ENCODE measurements at places on chromosomes 6 and 20.

GRCh38 chr20:25344634-25345033 lies 46.0 kb downstream of the ABHD12 start:
- no peak for DNase-seq
- peaks cover 9% of the 10 kb centered on the region for H3K36me3 ChIP-seq
- no peak overlapping the region for H3K4me3 ChIP-seq
- H3K27ac ChIP-seq: peak overlapping the region; percentile 65
- H3K4me1 ChIP-seq: peaks cover 52% of the 10 kb centered on the region
- H3K27me3 ChIP-seq: no peaks in the 10 kb centered on the region

DNA sequence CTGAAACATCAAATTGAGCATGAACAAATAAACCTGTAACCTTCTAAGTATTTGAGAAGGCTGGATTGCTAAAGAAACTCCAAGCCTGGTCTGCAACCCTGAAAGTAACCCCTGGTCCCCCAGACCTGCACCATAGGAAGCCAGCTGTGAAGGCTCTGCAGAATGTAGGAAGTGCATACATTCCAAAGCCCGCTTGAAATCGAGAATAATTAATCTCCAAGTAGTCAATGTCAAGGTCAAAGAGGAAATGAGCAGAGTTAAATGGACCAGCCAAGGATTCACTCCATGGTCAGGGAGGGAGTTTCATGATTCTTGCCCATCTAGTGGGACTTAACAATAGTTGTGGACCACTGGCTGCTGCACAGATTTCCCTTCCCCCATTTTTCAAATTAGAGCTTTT lies 107.6 kb upstream of the RNF24 start:
- H3K4me1 ChIP-seq: no peaks in the 10 kb centered on the region
- H3K27ac ChIP-seq: no peak overlapping the region
- DNase-seq: no peak
- no peaks in the 10 kb centered on the region for H3K36me3 ChIP-seq

- H3K4me1 ChIP-seq: peaks cover 10% of the 10 kb centered on the region
- H3K36me3 ChIP-seq: peaks cover 14% of the 10 kb centered on the region
- no peak for DNase-seq
- no peaks in the 10 kb centered on the region for H3K27me3 ChIP-seq
- H3K4me3 ChIP-seq: no peak overlapping the region
- no peak overlapping the region for H3K27ac ChIP-seq
Observed at GRCh38 chr6:143839196-143839595, 3.9 kb upstream of the LTV1 start.

DNA sequence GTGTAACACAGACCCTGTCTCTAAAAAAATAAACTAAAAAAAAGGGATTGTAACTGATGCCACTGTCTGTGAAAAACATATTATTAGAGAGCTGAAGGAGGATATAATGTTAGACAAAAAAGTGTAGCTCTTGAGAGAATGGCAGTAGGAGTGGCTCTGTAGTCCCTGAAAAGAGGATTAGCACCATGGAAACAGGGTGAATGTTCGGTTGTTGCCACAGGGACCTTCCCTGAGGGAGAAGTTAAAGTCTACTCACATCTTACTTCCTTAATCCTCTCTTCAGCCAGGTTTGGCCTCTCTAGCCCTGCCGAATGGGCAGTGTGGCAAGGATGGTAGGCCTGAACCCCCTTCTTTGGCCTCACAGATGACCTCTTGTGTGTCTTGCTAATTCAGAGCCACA lies 12.1 kb downstream of the SCAND1 start:
- H3K27me3 ChIP-seq: no peaks in the 10 kb centered on the region
- H3K36me3 ChIP-seq: peaks cover 76% of the 10 kb centered on the region
- H3K4me3 ChIP-seq: no peak overlapping the region
- no peaks in the 10 kb centered on the region for H3K4me1 ChIP-seq

DNA sequence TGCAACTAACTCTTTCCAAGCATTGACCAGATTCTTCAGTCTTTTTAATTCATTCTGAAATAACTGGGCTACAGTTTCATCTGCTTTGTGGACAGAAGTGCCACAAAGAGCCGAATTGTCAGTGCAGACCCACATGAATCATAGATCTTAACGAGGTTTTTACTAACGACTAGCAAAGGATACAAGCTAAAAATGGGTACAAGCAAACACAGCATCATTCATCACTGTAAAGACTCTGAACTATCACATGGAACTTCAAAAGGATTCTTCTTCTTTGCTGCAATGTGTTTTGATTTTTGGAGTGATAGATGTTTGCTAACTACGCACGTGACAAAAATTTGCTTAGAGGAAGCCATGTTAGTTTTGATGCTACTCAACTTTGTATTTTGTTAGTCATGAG lies 227.1 kb downstream of the ESR1 start:
- no peaks in the 10 kb centered on the region for H3K4me1 ChIP-seq
- no peaks in the 10 kb centered on the region for H3K36me3 ChIP-seq
- no peak overlapping the region for H3K4me3 ChIP-seq
- no peak for DNase-seq
- H3K27ac ChIP-seq: no peak overlapping the region
- H3K27me3 ChIP-seq: peaks cover 2% of the 10 kb centered on the region

- H3K4me3 ChIP-seq: no peak overlapping the region
- H3K4me1 ChIP-seq: no peaks in the 10 kb centered on the region
- H3K27ac ChIP-seq: no peak overlapping the region
- no peaks in the 10 kb centered on the region for H3K36me3 ChIP-seq
- H3K27me3 ChIP-seq: no peaks in the 10 kb centered on the region
Observed at GRCh38 chr6:131979515-131980337, 28.6 kb upstream of the CCN2 start.

DNA sequence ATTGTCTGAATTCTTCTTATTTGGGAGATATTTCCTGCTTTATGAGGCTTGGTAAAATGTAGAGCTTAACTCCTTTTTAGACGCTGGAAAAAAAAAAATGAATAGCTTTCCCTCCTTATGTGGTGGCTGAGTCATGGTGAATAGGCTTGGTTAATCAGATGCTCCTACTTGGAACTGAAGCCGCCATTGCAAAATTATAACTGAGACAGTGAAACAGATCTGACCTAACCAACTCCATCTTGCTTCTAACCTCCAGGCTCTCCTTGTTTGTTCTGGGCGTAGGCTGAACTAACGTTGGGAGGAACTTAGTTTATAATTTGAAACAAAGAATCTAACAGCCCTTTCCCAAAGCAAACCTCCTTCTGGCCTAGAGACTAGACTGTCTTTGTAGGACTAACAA lies 43.2 kb upstream of the PLCB4 start:
- no peaks in the 10 kb centered on the region for H3K27me3 ChIP-seq
- no peak overlapping the region for H3K27ac ChIP-seq
- no peak for DNase-seq
- H3K4me1 ChIP-seq: no peaks in the 10 kb centered on the region
- no peaks in the 10 kb centered on the region for H3K36me3 ChIP-seq

- peak within 1 kb of the TSS; percentile 76 for H3K4me3 ChIP-seq
- H3K27ac ChIP-seq: peak within 1 kb of the TSS; percentile 67
- H3K4me1 ChIP-seq: peaks cover 44% of the 10 kb centered on the region
- no peak for DNase-seq
- peaks cover 93% of the 10 kb centered on the region for H3K27me3 ChIP-seq
Observed at GRCh38 chr6:10414756-10415616, at the start of gene TFAP2A. TFAP2A (minus strand) TSS chr6:10415074; CDS start chr6:10414991, 83 bp downstream.

DNA sequence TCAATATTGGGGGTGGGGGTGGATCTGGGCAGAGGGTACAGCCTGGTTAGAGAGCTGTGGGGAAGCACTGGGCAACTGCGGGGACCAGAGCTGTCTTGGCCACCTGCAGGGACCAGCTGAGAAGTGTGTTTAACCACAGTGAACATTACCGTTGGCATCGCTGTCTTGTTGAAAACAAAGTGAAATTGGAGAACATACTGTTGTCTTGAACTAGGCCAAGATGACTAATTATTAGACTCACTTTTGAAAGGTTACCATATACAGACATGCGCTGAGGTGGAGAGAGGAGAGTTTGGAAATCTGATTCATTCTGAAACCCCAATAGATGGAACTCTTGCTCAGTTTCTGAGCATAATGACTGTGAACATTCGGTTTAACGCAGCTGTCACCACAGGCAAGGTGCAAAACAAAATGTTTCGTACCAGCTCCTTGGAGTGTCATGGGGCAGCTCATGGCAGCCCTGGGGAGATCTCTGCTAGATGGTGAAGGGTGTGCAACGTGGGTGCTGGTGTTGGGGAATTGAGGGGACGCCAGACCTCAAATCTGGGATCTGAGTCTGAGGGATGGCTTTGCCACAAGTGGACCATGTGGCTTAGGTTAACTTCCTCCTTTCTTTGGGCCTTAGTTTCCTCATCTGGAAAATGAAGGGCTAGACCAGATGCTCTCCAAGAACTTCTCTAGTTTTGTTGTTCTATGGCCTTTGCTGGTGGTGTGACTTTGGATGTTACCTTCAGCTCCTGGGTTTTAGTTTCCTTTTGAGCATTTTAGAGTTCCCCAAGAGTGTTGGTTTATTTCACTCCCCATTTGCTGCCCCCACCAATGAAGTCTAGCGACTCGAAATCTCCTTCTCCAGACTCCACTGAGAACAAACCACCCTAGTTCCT lies 24.6 kb upstream of the GTSF1L start:
- H3K4me3 ChIP-seq: peak overlapping the region; percentile 56
- peaks cover 42% of the 10 kb centered on the region for H3K4me1 ChIP-seq
- DNase-seq: peak; percentile 77
- H3K27me3 ChIP-seq: peaks cover 10% of the 10 kb centered on the region
- no peaks in the 10 kb centered on the region for H3K36me3 ChIP-seq

- H3K4me3 ChIP-seq: no peak overlapping the region
- H3K27ac ChIP-seq: no peak overlapping the region
- H3K4me1 ChIP-seq: no peaks in the 10 kb centered on the region
Observed at GRCh38 chr6:19279273-19279684, 557.9 kb upstream of the ID4 start.

GRCh38 chr6:31829633-31830283 lies 2.2 kb downstream of the HSPA1B start:
- H3K4me3 ChIP-seq: peak overlapping the region; percentile 88
- H3K36me3 ChIP-seq: peaks cover 35% of the 10 kb centered on the region
- DNase-seq: peak; percentile 33
- H3K4me1 ChIP-seq: peaks cover 46% of the 10 kb centered on the region

- H3K4me3 ChIP-seq: no peak overlapping the region
- H3K4me1 ChIP-seq: no peaks in the 10 kb centered on the region
- H3K36me3 ChIP-seq: no peaks in the 10 kb centered on the region
- H3K27me3 ChIP-seq: peaks cover 15% of the 10 kb centered on the region
Observed at GRCh38 chr6:40705354-40705753, 118.2 kb upstream of the LRFN2 start.

DNA sequence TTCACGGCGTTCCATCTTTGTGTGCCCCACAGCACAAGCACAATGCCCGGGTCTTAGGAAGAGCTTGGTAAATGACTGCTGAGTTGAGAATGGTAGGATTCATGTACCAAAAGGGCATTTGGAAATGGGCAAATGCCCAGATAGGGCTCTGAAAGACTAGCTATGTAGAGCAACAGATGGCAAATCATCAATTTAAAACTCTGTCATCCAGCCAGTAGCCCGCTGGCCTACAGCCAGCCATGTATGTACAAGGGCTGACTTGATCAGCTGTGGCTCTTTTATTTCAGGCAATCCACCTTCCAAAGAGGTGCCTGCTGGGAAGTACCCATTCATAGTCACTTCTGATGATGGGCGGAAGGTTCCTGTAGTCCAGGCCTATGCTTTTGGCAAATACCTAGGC lies 35.1 kb downstream of the NT5E start:
- DNase-seq: no peak
- H3K4me3 ChIP-seq: no peak overlapping the region
- H3K27me3 ChIP-seq: no peaks in the 10 kb centered on the region
- H3K36me3 ChIP-seq: no peaks in the 10 kb centered on the region
- peaks cover 17% of the 10 kb centered on the region for H3K4me1 ChIP-seq

- no peaks in the 10 kb centered on the region for H3K4me1 ChIP-seq
- peaks cover 12% of the 10 kb centered on the region for H3K27me3 ChIP-seq
- no peak overlapping the region for H3K4me3 ChIP-seq
- no peaks in the 10 kb centered on the region for H3K36me3 ChIP-seq
Observed at GRCh38 chr20:47931443-47931842, 146.2 kb upstream of the SULF2 start.

GRCh38 chr20:20277894-20278335 lies 90.0 kb upstream of the INSM1 start:
- no peak overlapping the region for H3K4me3 ChIP-seq
- no peak for DNase-seq
- H3K36me3 ChIP-seq: no peaks in the 10 kb centered on the region
- H3K4me1 ChIP-seq: no peaks in the 10 kb centered on the region

DNA sequence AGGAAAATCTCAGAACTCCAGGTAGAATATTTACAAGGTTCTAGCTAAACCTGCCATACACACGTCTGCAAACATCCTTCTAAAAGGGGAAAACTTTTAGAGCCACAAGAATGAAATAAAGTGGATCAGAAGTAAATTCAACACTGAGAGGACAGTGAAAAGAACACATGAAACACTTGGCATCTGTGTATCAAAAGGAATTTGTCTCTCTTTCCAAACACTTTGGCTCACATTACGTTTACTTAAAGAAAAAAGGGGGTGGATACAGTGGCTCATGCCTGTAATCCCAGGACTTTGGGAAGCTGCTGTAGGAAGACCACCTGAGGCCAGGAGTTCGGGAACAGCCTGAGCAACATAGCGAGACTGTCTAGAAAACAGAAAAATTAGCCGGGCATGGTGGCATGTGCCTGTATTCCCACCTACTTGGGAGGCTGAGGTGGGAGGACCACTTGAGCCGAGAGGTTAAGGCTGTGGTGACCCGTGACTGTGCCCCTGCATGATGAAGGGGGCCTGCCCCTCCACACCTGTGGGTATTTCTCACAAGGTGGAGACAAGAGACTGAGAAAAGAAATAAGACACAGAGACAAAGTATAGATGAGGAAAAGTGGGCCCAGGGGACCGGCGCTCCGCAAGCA lies 35.4 kb downstream of the NINL start:
- H3K4me3 ChIP-seq: no peak overlapping the region
- H3K4me1 ChIP-seq: no peaks in the 10 kb centered on the region
- no peaks in the 10 kb centered on the region for H3K27me3 ChIP-seq
- no peaks in the 10 kb centered on the region for H3K36me3 ChIP-seq
- H3K27ac ChIP-seq: no peak overlapping the region
- DNase-seq: no peak

DNA sequence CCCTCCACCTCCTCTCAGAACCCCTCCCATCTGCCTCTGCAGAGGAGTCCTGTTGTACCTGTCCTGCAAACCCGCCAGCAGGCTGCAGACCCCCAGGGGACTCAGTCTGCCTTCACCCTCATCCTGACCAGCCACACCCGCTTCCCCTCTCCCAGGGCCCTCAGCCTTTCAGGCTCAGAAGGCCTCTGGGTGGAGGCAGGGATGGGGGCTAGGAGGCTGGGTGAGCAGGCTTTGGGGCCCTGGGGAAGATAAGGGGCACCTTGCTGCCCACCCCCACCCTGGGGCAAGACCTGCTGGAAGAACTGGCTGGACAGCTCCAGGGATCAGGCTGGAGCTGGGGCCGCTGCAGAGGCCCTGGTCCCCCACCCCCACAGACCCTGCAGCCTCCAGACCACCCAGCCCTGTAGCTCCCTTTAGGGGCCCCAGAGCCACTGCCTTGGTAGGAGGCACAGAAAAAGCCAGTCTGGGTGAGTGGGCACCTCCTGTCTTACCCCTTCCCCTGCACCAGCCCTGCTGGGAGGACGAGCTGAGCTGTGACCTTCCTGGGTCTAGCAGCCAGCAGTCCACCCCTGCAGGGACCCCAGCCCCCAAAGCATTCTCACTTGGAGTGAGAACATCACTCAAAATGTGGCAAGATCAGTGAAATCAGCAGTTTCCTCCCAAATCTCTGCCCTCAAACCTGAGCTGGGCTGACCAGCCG lies 5.2 kb downstream of the TEAD3 start:
- no peak overlapping the region for H3K27ac ChIP-seq
- H3K36me3 ChIP-seq: no peaks in the 10 kb centered on the region
- H3K4me3 ChIP-seq: no peak overlapping the region
- peaks cover 25% of the 10 kb centered on the region for H3K4me1 ChIP-seq
- DNase-seq: no peak

- no peaks in the 10 kb centered on the region for H3K36me3 ChIP-seq
- DNase-seq: no peak
- H3K4me3 ChIP-seq: no peak overlapping the region
Observed at GRCh38 chr6:150535151-150535804, 64.4 kb upstream of the PLEKHG1 start.
